Hematopoietic multipotent progenitor cell treated with erythropoietin and hydrocortisone succinate and interleukin-3 and kit ligand, for 4 days (in vitro differentiated cells): ENCODE measurements at places on chromosomes 12 and 14.

- no peak for DNase-seq
These were observed 4.7 kb downstream of the ASB2 start for GRCh38 chr14:93971635-93972027.

- no peak for DNase-seq
These were observed 36.7 kb downstream of the LRRIQ1 start for GRCh38 chr12:85072826-85073225.

DNA sequence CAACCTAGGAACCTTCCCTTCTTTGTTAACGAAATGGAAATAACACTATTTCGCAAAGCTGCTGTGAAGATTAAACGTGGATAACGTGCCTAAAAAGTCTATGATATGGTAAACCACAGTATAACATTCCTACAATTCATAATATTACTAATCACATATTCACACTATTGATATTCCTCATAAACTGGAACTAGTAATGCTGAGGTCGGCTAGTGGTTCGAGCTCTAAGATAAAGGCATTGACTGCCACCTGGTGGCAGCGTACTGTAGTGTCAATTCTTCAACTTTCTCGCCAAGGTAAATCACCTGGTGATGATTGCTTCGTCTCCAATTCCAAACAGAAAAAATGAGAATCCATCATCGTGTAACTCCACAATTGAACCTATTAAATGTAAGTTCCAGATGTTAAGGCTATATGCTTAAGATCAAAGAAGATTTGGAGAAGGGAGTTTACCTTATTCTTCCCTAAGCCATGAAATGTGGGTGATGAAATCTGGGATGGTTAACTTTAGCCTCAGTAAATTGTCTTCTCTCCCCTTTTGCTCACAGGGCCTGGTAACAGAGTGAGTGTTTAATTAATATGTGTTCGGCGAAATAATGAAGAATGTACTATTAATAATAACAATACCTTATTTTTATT, 197.5 kb upstream of the TMEM132C start:
- DNase-seq = peak; percentile 76

GRCh38 chr14:106209755-106210154, 683.4 kb downstream of the TMEM121 start:
- no peak for DNase-seq

DNA sequence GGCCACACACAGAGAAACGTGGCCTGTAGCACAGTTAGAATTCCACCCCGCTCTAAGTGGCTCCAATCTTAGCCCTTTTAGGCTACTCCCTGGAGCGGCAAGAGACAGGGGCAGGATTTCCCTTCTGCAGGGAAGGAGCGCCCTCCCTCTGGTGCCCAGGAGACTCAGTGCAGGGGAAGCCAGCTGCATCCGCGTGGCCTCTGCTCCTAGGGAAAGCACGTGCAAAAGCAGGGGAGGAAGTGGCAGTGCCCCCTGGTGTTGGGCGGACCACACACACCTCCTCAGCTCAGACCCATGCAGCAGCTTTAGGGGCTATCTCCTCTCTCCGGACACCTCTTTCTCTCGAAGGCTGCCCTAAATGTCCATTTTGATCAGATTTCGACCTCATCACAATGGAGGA, 50.0 kb downstream of the SPRING1 start:
- DNase-seq = peak; percentile 84

GRCh38 chr12:111037047-111037446, 116.7 kb upstream of the MYL2 start:
- DNase-seq = no peak

- peak; percentile 24 for DNase-seq
These were observed 209.7 kb upstream of the ATP2B1 start for GRCh38 chr12:89918172-89918846.

DNA sequence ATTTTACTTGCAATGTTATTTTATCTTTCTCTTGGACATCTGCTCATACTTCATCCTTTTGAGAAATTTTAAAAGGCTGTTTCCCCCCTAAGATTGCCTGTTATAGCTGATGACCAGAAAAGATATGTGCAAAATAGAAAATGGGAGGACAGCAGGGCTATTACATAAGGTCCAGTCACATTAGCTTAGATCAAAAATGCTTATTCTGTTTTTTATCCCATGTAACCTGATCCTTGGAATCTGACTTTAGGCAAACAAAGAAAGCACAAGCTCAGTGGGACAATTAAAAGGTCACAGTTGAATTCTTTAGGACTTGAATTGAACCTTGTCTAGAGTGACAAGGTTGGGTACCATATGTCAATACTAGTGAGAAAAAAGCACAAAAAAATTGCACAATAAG, 65.1 kb upstream of the TRHDE start:
- DNase-seq = no peak

GRCh38 chr12:124612410-124612680, 44.9 kb upstream of the NCOR2 start:
- DNase-seq = no peak

DNA sequence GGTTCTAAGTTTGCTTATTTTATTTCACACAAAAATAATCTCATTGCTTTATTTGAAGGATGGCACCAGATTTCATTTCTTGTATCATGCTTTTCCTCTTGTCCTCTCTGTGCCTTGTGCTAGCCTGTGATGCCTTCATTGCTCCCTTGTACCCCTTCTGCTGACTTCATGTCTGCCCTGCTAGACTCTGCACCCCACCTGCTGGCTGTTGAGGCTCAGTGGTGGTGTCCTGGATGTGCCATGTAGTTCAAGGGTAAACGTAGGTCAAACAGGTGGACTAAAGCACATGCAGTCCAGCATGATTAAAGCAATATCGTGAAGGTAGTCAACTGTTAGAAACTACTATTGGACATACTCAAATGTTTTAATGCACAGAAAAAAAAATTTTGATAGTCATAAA, 21.6 kb downstream of the MRPS35 start:
- DNase-seq = peak; percentile 51

- peak; percentile 77 for DNase-seq
These were observed 5.5 kb upstream of the PSMA6 start for GRCh38 chr14:35286707-35287106.

- DNase-seq = no peak
These were observed 4.8 kb downstream of the GPR135 start for GRCh38 chr14:59460378-59460777.

GRCh38 chr12:93191956-93192355, 185.8 kb upstream of the NUDT4 start:
- no peak for DNase-seq

DNA sequence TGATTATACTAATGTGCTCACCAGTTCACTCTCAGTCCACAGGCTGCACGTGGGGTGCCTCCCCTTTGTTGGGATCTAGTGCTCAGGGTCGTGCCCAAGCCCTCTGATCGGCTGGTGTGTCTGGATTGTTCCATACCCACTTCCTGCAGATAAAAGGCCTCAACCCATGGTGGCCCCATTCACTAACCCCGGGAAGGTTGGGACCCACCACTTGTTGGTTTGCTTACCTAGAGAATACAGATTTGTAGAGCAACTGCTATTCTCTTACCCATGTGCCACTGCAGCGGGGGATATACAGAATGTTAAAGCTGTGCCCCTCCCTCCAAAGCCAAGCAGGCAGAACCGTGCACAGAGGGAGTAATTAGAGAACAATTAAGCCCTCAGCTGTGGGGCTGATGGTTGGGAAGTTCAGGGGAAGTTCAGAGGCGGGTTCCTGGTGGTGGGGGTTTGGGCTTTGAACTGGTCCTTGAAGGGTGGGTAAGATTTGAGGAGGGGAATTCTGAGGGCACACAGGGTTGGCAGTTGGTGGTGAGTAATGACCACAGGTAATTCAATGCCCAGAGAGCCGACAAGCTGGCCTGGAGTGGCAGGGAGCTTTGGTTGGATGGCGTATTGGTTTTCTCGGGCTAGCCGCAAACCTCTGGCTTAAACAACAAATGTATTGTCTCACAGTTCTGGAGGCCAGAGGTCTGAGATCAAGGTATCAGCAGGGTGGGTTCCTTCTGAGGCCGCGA, 68.8 kb downstream of the ADCK1 start:
- no peak for DNase-seq

DNA sequence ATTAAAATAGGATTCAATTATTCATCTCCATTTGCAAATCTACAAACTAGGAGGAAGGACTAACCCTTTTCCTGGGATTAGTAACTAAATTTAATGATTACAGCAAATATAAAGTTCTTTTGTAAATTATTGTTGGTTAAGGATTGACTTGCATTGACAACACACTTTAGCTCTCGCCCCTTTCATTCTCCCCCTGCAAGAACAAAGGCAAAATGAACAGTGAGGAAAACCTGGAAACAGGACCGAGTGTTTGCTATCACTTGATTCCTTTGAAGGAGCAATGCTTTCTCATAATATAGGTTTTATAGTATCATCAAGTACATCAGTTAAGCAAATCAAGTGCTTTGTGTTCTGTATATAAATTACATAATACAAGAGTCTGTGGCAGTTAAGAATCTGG, 7.4 kb upstream of the COX16 start:
- no peak for DNase-seq

DNA sequence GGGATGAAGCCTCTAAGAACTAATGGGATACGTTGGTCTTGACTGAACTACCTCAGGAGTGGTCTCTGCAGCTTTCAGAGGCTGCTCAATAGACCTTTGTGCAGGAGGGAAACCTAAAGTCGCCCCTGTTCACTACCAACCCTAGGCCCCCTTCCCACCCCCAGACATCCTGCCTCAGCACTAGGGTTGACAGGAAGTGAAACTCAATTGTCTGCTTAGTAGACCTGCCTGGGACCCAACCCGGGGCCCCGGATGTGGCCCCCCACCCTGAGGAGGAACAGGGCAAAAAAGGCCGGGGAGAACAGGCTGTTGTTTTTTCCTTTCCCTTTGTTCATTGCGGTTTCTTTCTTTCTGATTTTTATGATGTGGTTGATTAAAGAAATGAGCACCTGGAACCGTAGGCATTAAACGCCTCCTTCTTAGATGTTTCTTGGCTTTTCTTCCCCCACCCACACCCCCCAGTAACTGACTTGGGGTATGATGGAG, 1.6 kb upstream of the DGKA start:
- DNase-seq = peak; percentile 41

DNA sequence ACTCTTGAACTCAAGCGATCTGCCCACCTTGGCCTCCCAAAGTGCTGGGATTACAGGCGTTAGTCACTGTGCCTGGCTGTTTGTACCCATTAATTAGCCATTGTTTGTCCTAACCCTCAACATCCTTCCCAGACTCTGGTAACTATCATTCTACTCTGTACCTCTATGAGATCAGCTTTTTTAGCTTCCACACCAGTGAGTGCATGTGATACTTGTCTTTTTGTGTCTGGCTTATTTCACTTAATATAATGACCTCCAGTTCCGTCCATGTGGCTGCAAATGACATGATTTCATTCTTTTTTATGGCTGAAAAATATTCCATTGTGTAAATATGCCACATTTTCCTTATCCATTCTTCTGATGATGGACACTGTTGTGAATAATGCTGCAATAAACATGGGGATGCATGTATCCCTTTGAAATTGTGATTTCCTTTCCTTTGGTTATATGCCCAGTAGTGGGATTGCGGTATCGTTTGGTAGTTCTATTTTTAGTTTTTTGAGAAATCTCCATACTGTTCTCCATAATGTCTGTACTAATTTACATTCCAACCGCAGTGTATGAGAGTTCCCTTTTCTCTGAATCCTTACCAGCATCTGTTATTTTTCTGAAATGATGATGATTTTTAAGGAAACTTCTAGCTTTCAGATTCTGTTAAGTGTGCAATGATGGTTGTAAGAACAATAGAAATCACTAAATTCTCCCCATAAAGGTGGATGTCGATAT, 6.7 kb upstream of the PPP4R3A start:
- DNase-seq = peak; percentile 27

- no peak for DNase-seq
These were observed 36.8 kb downstream of the PPTC7 start for GRCh38 chr12:110546339-110546738.

- DNase-seq = no peak
These were observed 455.3 kb upstream of the ATP2B1 start for GRCh38 chr12:90163975-90164374.

DNA sequence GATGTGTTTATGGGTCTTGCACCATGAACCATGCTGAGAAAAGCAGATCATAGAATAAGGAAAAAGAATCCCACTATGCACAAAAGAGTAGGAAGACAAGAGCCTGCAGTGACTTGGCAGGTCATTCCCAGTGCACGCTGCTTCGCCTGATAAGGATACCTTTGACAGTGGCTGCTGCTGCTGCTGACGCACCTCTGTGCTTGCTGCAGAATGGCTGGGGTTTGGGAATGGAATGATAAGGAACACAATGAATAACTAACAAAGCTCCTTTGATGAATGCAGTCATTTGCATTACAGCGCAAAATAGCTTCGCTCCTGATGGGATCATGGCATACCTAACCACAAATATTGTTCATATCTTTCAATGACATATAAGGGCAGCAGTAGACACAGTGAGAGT, 278.7 kb downstream of the PDZRN4 start:
- no peak for DNase-seq

DNA sequence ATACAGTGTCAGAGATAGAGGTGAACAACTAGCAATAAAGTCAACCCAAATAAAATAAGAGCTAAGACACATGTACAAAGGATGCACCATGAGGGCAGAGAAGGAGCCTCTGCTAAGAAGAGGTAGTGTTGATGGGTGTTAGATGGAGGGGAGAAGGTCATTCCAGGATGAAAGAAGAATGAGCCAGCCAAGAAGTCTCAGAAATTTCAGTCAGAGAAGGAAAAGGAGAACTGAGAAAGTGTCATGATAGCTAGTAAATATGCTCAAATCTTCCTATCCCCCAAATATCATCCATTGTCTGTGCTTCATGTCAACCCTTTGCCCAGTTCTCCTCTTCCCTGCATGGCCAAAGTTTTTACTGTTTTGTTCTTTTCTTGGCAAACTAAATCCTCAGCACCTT, 225.2 kb upstream of the BTG1 start:
- no peak for DNase-seq

- no peak for DNase-seq
These were observed 67.0 kb downstream of the PITPNM2 start for GRCh38 chr12:123083661-123084571.

DNA sequence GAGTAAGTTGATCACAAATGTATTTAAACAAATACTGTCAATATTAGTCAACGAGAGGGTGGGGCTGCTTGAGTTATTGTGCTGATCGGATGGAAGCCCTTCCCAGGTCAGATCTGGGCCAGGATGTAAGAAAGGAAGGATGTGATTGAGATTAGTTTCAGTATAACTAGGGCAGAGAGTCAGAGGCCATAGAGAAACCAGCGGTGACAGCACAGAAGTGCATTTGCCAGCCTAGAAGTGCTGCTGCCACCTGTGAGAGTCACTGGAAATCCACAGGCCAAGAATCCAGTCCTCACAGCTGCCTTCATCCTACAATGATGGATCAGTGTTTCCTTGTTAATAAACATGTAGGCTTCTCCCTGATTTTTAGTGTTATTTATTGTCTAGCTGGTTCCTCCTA, 9.8 kb upstream of the FERMT2 start:
- no peak for DNase-seq

- DNase-seq = no peak
These were observed 8.6 kb upstream of the ALDH2 start for GRCh38 chr12:111758120-111758561.

DNA sequence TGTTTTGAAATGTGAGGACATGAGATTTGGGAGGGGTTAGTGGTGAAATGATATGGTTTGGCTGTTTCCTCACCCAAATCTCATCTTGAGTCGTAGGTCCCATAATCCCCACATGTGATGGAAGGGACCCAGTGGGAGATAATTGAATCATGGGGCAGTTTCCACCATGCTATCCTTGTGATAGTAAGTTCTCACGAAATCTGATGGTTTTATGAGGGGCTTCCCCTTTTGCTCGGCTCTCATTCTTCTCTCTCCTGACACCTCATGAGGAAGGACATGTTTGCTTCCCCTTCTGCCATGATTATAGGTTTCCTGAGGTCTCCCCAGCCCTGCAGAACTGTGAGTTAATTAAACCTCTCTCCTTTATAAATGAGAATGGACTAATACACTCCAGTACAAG, 18.0 kb downstream of the GALNT6 start:
- DNase-seq = peak; percentile 69
